ENCODE measurements at places on chromosomes 6 and 20.
A peak's percentile ranks its signal among the peaks of the same experiment; 100 is the strongest.

DNA sequence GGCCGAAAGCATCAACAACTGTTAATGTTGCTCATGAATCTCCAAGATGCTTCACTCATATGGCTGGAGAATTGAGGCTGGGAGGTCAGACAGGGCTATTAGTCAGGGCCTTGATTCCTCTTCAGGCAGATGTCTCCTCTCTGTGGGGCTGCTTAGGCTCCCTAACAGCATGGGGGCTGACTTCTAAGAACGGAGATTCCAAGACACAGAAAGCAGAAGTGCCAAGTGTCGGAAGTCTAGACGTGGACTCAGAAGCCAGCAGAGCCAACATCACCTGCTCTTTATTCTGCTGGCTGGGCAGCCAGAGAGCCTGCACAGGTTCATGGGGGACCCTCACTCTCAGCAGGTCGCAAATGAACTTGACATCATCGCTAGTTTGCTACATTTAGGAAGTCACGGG, 279.8 kb downstream of the CDH26 start:
- DNase-seq, result no peak

GRCh38 chr6:136501514-136501913, 48.7 kb downstream of the MAP7 start:
- DNase-seq, result no peak

GRCh38 chr6:70894001-70894400, 62.9 kb downstream of the B3GAT2 start:
- DNase-seq, result no peak

DNA sequence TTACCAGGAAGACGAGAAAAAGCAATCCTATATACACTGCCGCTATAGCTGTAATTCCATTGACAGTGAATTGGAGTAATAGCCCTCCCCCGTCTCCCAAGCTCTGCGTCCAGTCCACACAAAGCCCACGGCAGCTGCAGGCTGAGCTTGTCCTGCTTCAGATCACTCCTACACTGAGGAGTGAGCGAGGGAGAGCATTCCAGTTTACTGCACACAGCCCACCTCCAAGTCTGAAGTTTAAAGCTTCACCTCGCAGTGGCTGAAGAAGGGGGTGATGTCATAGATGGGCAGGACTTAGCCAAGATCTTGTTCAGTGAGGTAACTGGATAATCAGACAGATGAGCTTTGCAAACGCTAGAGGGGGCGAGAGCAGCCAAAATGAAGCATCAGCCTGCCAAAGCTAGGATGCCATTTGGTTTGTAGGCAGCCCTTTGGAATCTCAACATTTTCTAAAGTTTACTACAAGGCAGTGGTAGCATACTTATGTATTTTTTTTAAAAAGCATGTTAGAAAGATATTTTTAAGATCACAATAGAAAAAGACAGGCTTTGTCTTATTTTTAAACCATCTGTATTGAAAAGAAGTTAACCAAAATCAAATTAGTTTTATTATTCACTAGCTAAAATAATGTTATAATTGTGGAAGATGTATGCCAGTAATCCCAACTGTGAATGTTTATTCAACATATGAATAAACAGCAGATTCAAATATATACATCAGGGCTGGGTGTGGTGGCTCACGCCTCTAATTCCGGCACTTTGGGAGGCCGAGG, at the start of gene FLRT3:
Gene FLRT3, minus strand, starts transcription at position 213 of the 772 bp plus-strand sequence. CDS start 10,106 bp downstream, outside the sequence.
- DNase-seq, result peak; percentile 94

DNA sequence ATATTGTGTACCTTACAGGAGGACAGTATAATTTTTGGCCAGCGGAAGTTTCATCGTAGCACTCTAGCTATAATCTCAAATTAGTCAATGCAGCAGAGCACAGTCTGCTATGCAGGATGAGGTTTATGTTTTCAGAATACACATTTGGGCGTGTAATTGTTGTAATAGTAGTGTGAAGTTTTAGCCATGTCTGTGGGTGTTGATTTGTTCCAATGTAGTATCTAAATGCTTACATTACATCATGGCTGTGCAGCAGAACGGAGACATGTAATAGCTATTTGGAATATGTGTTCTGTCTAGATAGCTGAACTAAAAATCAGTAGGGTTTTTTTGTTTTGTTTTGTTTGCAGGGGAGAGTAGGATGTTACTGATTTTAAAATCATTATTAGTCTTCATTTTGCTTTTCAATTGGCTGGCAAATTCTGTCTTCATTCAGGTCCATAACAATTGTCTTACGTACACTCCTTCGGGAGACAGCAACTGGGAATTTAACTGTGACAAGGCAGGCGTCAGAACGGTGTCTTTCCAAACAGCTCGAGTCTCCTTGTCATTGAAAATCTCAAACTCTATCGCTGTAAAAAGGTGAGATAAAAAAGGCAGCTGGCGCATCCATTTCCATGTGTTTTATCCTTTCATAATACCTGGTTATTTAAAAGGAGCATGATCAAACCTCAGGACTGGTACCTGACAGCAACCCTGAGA, 65.1 kb upstream of the CDH4 start:
- no peak for DNase-seq

DNA sequence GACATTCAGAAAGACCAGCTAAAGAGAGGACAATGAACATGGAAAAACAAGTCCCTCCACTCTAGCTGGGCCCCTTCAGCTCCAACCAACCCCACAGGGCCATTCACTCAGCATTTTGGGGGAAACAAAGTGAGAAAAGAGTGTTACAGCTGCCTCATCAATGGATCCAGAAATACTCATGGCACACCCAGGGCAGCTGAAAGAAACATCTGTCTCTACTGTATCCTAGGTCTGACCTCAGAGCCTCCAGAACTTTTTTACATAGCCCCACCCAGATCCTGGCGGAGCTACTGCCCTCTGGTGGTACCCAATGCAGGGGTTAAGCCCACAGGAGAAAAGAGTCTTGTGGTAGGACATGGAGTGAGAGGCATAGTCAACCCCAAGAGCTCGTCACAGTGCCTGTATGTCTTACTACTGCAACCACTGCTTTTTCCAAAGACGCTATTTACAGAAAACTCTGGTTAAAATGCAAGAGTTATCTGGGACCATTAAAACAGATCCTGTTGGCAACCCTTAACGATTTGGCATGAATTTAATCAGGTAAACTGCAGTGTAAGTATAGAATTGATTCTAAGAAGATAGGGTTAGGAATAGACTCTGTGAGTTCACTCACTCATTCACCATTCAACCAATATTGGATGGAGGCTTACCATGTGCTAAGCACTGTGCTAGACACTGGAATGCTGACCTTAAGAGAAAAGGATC, 37.4 kb upstream of the FAM83C start:
- peak; percentile 93 for DNase-seq

DNA sequence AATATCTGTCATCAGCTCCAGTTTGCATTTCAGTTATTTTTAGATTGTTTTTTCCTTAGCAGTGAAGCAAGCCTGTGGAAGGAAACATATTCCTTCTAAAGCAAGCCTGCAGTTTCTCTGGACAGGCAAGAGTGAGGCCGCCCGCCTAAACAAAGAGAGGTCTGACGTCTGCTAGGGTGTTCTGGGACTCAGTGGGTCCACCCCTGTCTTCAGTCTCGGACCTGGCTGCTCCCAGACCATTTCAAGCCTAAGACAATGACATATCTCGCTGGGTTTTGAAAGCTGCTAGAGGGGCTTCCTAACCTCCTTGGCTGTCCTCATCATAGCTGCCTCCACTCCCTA, 36.8 kb upstream of the RNF24 start:
- DNase-seq, result no peak

DNA sequence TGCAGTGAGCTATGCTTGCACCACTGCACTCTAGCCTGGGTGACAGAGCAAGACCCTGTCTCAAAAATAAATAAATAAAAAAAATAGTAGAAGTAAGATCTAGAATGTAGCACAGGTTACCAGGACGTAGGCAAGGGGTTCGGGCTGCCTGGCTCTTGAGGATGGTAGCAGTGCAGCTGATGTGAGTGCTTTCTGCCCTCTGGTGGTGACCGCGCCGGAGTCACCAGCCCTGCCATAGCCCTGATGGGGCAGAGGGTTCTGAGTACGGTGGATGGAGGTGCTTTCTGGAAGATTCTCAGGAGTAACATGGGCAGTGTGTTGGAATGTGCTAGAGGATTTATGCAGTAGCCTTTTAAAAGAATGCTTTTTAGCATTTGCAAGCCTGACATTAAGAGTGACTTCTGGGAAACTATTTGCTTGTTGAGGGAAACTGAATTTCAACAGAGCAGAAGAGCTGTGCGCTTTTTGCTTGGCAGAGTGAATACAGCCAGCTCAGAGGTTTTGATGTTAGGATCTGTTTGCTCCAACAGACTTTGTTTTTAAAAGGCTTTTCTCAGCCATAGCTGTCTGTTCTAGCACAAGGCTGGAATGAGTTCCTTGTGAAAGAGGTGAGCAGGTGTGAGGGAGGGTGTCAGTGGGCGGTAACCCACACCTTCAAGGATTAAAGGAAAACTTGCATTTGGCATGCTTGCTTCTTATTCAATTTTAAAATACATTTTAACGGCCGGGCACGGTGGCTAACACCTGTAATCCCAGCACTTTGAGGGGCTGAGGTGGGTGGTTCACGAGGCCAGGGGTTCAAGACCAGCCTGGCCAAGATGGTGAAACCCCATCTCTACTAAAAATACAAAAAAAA, 65.9 kb downstream of the PTPN1 start:
- DNase-seq, result peak; percentile 79

- DNase-seq, result peak; percentile 3
Measured at GRCh38 chr6:170145272-170145592, 145.6 kb downstream of the DLL1 start.

DNA sequence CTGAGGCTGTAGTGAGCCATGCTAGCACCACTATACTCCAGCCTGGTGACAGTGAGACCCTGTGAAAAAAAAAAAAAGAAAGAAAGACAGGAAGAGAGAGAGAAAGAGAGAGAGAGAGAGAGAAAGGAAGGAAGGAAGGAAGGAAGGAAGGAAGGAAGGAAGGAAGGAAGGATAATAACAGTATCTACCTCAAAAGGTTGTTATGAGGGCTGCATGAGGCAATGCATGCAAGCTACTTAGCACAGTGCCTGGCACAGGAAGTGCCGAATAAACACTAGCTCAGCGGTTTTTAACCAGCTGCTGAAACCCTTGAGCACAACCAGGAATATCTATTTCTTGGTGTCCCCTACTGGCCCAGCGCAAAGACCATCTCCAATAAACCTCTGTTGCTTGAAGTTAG, 62.3 kb upstream of the TBC1D7 start:
- DNase-seq, result no peak

- DNase-seq, result no peak
Measured at GRCh38 chr6:119800526-119800925, 451.0 kb upstream of the MAN1A1 start.

DNA sequence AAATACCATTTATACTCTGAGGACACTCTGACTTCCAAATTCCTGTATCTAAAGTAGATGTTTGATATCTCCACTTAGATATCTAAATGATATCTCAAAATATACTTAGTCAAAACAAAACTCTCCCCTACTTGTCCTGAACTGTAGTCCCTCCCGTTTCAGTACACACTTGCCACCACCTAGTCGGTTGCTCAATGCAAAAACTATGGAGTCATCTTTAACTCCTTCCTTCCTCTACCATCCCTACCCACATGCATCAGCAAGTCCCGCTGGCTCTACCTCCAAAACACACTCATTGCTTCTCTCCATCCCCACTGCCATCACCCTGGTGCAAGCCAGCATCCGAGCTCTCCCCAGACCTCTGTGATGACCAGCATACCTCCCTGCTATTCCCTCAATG, 13.2 kb downstream of the STX7 start:
- DNase-seq, result no peak

- DNase-seq, result no peak
Measured at GRCh38 chr20:584971-585301, 25.2 kb downstream of the TCF15 start.

- no peak for DNase-seq
Measured at GRCh38 chr6:74650668-74651067, 555.2 kb downstream of the COL12A1 start.

DNA sequence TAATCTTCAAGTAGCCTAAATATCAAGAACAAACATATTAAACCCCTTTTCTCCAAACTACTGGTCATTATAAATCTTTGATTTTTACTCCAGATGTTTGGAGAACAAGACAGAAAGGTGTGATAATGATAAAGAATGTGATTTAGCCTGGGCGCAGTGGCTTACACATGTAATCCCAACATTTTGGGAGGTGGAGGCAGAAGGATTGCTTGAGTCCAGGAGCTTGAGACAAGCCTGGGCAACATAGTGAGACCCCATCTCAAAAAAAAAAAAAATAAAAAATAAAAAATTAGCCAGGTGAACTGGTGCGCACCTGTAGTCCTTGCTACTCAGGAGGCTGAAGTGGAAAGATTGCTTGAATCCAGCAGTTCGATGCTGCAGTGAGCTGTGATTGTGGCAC, 35.1 kb upstream of the FUCA2 start:
- DNase-seq, result no peak

GRCh38 chr20:44993343-44993742, 27.0 kb downstream of the STK4 start:
- no peak for DNase-seq
